ENCODE measurements at places on chromosomes 12 and 14.

GRCh38 chr14:52279408-52279807 lies 11.9 kb downstream of the PTGDR start:
- DNase-seq, result peak; percentile 59

DNA sequence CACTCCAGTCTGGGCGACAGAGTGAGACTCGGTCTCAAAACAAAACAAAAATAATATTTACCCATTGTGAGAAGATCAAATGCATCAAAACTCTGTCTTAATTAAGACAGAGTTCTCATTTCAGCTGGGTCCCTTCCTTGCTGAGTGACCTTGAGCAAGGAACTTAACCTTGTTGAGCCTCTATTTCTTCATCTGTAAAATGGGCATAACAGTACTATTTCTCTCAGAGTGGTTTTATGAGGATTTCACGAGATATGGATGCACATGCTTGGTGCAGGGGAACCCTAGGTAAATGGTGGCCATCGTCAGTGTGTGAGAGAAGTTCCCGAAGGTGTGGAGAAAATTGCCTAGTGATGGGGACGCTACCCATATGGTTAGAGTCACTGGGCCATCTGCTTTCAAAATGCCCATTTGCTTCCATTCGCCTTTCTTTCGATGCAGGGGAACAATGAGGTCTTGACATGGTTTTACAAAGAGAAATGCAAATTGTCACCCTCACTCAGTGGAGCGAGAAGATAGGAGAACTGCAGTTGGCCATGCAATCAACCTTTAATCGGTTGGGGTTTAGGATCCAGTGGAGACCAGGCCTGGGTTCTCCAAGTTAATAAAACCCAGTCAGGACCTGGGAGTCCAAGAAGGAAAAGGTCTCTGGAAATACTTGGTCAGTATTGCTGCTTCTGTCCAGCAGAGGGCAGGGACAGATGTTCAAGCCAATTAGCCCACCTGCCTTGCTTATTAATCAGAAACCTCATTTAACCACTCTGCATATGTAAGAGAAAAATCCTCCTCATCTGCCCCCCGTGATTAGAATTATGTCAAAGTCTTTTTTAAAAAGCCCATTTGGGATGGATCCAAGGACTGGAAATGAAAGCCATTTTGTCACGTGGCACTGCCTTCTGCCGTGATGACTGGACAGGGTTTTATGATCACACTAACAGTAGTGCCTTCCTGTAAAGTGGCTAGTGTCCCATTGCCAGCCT lies 37.2 kb downstream of the CFAP251 start:
- peak; percentile 46 for DNase-seq

- no peak for DNase-seq
Observed at GRCh38 chr12:116604178-116604895, 45.2 kb downstream of the MAP1LC3B2 start.

DNA sequence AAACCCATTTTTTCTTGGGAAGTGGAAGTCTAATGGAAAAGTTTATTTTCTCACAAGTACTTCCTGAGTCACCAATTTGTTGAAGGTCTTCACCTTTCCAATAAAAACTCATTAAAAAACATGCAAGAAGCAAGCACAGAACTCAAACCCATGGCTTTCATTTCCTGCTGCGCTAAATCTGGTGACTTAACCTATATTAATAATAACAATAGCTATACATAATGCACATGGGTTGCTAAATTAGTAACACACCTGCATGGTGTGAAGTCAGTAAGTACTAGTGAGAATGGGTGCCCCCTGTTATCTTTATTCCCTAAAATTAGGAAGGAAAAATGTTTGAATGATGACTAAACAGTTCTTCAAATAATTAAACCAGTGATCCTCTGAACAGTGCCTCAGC lies 52.3 kb downstream of the PPP2R5C start:
- no peak for DNase-seq

DNA sequence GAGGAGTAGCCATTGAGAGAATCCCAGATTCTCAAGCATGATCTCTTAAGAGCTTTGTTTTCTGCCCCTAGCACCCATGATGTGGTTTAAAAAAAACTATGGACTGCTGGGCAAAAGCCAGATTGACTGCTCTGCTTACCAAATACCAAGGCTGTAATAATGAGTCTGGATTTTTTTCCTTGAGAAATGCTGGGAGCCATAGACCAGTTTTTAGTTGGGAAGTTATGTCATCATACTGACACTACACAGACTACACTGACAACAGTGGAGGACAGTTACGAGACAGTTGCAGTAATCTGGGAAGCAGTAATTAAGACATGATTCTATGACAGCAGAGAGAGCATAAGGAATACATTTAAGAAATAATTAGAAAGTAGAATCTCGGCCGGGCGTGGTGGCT lies 35.8 kb downstream of the SPATA7 start:
- DNase-seq, result peak; percentile 12

- DNase-seq, result peak; percentile 55
Observed at GRCh38 chr12:116015525-116015924, 262.0 kb downstream of the MED13L start.

GRCh38 chr12:107761502-107761904 lies 566 bp upstream of the PRDM4 start:
- DNase-seq, result peak; percentile 16

- no peak for DNase-seq
Observed at GRCh38 chr12:47709671-47710070, 3.8 kb upstream of the RPAP3 start.

- DNase-seq, result no peak
Observed at GRCh38 chr14:65748796-65749195, 336.3 kb downstream of the FUT8 start.

DNA sequence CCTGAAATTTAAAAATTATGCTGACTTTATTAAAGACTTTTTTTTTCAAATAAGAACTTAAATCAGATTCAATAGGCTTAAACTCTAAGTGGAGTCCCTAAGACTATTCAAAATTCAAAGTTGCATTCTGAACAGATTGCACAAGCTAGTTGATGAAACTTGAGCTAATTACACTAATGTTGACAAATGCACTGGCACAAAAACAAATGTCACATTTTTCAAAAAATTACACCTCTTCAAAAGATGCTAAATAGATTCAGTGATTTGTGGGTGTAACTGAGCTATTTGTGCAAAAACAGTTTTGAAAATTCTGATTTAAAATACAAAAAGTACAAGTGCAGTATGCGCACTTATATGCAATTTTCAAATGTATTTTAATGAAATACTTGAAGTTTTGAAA lies 205.4 kb downstream of the RERGL start:
- no peak for DNase-seq

DNA sequence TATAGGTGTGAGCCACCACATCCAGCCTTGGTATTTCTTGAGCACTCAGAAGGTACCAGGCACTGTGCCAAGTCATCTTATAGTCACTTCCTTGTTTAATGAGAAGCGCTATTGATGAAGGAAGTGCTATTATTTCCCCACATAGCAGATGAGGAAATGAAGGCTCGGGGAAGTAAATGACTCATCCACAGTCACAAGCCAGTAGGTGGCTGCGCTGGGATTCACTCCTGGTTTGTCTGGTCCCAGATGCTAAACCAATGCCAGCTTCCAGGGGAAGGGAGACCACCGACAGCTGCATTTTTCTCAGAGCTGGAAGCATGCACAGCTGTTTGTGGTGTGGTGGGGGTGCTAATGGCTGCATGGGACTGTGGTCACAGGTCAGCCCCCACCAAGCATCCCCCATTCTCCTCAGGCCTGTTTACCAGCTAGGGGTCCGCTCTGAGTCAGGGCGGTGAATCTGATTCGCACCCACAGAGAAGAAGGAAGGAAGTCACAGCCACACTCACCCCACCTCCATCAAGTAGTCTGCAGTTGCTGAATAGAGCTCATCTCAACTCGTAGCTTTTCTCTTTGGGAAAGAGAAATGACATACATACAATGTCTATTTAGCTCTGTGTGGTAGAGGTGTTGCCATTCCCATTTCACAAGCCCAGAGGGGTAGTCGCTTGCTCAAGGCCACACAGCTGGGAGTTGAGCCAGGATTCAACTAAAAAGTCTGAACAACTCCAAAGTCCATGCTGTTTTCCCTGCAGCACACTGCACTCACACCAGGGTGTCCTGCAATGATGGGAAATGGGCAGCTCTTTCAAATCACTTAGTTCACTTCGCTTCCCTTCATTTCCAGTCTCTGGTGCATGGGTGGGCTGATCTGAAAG lies 6.3 kb upstream of the LTBP2 start:
- DNase-seq, result no peak

DNA sequence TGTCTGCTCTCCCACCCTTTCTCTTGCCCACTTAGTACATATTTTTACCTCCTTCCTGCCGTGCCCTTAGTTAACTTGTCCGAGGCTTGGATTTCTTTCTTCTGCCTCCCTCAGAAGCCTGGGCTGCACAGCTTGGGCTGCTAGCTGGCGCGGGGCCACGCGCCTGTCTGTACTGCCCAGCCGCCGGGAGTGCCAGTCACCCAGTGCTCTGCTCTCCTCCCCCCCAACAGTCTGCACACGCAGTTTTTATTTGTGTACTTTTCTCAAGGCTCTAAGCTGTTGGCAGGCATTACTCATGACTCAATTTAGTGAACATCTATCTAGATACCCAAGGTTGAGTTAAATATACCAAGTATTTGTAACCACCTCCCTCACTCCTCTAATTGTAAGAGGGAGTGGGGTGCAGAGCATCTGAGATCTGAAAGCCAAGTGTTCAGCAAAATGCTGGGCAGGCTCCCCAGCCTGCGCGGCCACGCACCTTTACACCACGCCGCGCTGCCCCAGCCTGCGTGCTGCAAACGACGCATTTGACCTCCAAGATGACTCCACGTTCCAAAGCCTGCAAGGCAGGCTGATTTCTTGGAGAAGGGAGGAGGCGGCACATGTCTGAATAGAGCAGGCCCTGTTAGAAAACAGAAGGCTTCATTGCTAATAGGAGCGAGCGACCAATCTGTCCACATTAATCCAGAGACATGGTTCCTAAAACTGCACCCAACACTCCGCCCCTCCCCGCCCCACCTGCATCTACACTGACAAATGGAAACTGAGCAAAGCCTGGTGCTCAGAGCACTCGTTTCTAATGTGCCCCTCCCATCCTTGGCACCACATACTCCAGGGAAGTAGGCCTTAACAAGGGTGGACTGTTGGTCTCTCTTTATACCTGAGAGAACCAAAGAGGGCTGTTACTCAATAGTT lies 18.2 kb upstream of the CACNA2D4 start:
- peak; percentile 60 for DNase-seq
